ENCODE measurements at places on chromosomes 2 and 18.

- DNase-seq = no peak
Observed at GRCh38 chr2:207385903-207386302, 143.9 kb upstream of the CREB1 start.

- DNase-seq = no peak
Observed at GRCh38 chr2:46827274-46828134, 88.1 kb downstream of the MCFD2 start.

DNA sequence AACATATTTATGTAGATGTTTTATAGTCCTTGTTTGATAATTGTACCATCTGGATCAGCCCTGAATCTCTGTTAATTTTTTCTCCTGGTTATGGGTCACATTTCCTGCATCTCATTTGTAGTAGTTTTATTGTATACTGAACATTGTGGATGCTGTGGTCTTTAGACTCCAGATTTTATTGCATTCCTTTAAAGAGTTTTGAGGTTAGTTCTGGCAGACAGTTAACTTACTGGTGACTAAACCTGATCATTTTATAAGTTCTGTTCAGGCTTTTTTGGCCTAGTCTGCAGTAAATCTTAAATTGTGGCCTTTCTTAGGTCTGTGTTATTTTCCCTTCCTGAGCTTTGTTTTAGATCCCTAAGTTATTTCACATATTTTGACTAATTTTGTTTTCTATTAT is 84.3 kb downstream of the FANCL start:
- no peak for DNase-seq

GRCh38 chr18:4986066-4986465 is 211.0 kb downstream of the AKAIN1 start:
- DNase-seq = no peak

DNA sequence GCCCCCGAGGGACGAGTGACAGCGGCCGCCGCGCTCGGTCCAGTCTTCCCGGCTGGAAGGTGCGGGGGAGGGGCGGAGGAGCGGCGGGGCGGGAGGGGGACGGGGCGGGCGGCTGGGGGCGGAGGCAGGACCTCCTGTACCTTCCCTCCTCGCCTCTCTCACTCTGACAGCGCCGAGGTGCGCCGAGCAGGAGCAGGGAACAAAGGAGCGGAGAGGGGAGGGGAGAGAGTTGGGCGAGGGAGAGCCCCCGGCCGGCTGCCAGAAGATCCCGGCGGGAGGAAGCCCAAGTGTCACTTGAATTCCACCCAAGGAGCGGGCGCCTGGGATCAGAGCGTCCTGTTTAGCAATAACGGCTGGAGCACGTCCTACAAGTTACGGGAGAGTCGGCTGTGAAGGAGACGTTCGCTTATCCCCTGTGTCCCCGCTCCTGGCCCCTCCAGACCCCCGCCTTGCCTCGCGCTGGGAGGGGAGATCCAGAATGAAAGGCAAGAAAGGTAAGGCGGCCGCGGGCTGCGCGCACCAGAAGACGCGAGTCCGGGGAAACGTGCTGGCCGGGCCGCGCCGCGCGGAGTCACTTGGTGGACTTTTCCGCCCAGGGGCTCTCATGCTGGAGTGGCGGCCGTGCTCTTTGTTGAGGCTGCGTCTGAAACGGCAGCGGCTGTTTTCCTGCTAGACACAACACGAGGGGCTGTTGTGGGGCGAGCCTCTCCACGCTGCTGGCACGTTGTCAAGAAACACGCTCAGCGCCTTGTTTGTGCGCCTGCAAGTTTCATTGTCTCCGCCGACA is at the start of gene TGIF1:
TGIF1 (plus strand) TSS at position 161 of the 787 bp plus-strand sequence; CDS start at position 479, 318 bp downstream.
- peak; percentile 75 for DNase-seq

DNA sequence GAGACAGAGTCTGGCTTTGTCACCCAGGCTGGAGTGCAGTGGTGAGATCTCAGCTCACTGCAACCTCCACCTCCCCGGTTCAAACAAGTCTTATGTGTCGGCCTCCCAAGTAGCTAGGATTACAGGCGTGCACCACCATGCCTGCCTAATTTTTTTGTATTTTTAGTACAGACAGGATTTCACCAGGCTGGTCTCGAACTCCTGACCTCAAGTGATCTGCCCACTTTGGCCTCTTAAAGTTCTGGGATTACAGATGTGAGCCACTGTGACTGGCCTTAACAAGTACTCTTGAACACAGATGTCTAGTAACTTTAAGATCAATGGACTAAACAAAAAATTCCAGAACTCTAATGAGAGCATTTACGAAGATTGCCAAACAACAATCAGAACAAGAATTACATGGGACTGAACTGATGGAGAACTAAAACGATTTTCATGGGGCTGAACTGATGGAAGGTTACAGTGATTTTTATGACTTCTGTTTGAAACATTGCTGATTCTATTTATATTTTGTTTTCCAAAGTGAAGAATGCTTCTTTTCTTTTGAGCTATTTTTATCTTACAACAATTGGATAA is 46.5 kb upstream of the ST3GAL5 start:
- DNase-seq = no peak

DNA sequence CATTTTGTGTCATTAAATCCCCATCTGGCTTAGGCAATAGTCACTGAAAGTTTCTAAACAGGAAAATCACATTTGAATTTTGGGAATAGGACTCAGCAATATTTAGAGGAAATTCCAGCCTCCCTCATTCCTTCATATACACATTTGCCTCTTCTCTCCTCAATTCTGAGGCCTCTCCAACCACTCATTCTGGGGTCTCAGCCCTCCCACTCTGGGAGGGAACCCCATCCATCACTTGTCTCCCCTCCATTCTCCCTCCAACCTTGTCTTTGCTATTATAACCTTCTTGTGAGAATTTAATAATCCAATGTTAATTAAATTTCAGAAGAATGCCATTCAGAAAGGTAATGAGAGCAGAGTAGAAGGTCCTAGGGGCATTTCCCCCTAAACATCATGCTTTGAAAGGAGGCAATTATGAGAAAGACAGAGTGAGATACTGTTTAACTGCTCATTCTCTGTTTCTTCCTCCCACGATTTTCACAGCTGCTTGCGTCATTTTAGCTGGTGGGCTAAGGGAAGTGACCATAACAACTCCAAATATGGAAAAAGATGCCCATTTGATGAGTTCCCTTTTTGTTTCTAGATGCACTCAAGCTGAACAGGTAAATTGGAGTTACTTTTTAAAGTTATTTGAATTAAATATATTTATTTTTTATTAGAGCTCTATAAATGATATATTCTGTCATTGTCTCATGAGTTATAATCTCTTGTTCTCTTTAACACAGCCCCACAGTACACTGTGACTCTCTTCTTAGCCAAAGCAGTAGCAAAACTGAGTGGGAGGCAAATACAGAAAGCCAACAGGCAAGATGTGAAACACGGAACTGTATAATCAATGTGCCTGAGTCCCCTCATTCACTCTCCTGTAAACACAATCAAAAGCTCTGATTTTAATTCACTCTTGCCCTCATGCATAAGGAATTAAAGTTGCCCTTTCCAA is 135.1 kb downstream of the DLGAP1 start:
- no peak for DNase-seq

All from stimulated activated CD8-positive, alpha-beta memory T cell treated with anti-CD3 and anti-CD28 coated beads, Interleukin-4, amount 100 ng/mL, for 48 hours (primary cell).